ENCODE measurements at places on chromosomes 11 and 22.

- no peak for DNase-seq
These were observed 90.0 kb downstream of the FDX1 start for GRCh38 chr11:110519796-110520195.

DNA sequence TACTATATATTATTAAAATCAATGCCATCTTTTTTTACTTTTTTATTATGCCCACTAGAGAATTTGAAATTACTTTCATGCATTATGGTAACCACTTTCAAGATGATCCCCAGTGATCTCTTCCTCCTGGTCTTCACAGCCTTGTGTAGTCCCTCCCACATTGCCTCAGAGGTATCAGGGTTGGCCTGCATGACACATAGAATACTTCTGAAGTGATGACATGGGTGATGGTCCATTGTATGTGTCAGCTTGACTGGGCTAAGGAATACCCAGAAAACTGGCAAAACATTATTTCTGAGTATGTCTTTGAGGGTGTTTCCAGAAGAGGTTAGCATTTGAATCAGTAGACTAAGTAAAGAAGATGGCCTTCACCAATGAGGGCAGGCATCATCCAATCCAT, 14.2 kb upstream of the ISX start:
- no peak for DNase-seq

DNA sequence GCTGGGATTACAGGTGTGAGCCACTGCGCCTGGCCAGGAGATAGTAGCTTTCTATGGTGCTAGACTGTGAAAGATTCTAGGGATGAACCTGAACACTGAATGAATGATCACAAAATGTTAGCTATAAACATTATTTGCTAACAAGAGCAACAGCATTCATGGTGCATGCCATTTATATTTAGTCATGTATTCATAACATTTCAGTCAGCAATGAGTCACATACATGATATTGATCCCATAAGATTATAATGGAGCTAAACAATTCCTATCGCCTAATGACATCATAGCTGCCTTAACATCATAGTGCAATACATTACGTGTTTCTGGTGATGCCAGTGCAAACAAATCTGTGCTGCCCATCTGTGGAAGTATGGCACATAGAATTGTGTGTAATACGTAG, 164.1 kb downstream of the ARHGAP42 start:
- no peak for DNase-seq

DNA sequence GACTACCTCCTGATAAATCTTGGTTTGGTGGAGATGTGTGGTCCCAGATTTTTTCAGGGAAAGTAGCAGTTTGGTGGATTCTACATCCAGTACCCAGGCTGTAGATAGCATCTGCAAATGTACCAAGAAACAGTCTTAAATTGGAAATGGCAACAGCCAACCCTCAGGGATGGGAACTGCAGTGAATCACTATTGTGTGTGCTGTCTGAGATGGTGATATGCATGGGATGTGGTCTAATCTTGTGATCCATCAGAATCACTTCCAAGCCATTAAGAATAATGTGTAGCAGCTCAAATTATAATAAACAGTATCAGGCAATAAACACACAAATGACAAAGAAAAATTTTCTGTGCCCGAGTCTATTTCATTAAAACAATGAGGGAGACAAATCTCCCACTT, 3.4 kb downstream of the OLFML1 start:
- no peak for DNase-seq

DNA sequence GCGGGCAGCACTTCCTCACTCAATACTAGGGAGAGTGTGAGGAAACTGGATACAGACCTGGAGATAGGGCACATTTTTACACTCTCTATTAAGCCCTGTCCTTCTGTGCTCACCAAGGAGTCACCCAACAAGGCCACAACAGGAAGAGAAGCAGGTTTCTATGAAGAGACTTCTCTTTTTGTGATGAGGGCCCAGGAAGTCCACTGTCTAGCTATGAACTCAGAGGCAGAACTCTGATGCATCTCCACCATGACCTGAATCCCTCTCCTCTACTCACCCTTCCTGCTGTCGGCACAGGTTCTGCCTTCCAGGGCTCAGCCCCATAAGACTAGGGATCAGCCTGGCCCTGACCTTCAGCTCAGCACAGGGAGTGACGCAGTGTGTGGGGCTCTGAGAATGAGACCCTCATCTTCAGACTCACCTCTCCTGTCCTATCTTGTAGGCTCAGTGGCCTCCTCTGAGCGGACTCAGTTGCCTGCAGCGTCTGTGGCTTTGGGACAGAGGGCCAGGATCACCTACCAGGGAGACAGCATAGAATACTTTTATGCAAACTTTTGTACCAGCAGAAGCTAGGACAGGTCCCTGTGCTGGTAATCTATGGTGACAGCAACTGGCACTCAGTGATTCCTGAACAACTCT, 49.3 kb upstream of the IGLL5 start:
- no peak for DNase-seq

DNA sequence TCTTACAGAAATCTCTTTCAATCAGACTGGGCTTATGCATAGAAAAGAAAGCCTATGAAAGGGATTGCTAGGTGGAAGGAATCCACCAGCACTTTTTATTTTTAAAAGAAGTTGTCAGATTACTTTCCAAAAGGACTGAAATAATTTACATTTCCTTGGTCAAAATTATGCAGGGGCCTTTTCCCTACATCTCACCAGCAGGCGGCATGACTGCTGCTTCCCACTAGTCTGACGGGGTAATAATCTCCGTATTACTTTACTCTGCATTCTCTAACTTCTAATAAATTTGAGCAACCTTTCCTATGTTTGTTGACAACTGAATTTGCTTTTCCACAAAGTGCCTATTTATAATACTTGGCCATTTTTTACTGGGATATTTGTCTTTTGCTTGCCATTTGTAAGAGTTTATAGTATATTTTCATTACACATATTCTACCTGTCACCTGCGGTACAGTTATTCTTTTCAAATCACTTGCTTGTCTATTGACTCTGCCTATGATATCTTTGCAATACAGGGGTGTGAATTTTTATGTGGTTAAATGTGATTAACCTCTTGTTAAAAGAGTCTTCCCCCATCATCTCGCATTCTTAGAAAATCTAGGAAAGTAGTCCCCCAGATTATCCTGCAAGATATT, 51.9 kb upstream of the USP47 start:
- peak; percentile 19 for DNase-seq

DNA sequence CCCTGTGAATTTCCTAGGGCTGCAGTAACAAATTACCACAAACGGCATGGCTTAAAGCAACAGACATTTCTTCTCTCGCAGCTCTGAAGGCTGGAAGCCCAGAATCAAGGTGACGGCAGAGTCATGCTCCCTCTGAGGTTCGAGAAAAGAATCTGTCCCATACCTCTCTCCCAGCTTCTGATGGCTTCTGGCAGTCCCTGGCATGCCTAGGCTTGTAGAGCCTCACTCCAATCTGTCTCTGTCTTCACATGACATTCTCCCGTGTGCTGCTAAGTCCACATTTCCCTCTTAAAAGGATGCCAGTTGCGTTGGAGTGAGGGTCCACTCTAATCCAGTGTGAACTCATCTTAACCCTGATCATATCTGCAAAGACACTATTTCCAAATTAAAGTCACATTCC, 116.2 kb downstream of the NECTIN1 start:
- no peak for DNase-seq

- DNase-seq: peak; percentile 49
These were observed 78.5 kb downstream of the LUZP2 start for GRCh38 chr11:24575392-24575791.

DNA sequence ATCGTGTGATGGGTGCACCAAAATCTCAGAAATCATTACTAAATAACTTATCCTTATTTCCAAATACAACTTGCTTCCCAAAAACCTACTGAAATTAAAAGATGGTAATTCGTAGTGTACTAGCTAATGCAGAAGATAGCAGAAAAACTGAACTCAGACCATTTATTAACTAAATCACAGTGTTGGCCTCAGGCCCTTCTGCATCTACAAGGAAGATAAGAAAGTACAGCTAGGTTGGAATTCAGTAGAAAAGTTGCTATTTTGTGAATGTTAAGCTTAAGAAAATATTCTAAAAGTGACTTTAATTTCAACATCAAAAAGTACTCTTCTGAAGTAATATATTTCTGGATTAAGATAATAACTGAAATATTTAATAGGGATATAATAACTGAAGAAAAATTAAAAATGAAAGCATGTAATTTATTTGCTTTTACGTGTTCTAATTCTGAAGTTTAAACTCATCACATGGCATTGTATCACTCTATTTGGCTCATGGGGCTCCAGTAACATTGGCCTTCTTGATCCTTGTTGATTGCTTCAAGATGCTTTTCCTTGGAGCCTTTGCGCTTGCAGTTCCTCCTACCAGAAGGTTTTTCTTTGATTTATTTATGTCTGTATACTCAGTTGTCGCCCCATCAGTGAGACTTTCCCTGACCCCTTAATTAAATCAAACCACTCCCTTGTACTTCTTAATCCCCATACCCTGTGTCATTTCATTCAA, 847.9 kb upstream of the ANO3 start:
- no peak for DNase-seq

Measured in astrocyte of the spinal cord (primary cell).